AG04450 (cell line): ENCODE measurements at places on chromosomes 4 and X.

DNA sequence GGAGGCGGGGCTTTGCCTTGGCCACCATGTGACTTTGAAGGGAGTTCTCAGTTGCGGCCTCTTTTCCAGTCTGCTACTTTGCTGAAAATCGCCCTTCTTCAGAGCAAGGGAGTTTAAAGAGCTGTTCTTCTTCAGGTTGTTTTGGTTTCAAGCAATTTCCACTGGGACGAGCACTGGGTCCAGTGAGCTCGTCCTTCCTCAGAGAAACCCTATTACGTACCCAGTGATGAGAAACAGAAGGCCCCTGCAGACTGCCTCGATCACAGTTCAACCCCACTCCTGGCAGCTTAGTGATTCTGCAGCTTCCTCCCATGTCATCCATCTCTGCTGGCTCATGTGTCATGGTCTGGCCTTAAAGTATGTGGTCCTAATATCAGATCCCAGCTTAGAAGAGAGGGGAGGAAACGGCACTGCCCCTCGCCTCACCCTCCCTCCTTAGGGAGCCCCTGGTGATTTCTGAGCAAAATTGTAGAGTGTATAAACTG, 7.8 kb upstream of the FAM149A start:
- DNase-seq: no peak

DNA sequence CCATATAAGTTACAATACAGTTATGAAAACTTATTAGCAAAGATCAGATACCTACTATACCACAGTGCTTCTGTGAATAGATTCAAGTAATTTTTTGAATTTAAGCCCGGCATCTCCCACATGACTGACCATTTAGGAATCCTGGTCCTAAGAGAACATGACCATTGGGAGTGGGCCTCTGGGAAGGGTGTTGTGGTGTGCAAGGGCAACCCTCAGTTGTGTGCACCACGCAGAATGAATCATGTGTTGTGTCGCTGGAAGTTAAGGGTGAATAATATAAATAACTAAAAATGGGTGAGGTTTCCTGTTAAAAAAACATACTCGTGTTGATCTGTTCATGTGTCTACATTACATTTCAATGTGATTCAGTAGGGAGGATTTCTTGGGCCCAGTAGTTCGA, 15.5 kb downstream of the CPE start:
- no peak for DNase-seq

- DNase-seq: no peak
These were observed 76.3 kb downstream of the DCHS2 start for GRCh38 chr4:154415313-154415712.

- DNase-seq: no peak
These were observed 66.6 kb downstream of the SNX25 start for GRCh38 chr4:185276036-185276435.

DNA sequence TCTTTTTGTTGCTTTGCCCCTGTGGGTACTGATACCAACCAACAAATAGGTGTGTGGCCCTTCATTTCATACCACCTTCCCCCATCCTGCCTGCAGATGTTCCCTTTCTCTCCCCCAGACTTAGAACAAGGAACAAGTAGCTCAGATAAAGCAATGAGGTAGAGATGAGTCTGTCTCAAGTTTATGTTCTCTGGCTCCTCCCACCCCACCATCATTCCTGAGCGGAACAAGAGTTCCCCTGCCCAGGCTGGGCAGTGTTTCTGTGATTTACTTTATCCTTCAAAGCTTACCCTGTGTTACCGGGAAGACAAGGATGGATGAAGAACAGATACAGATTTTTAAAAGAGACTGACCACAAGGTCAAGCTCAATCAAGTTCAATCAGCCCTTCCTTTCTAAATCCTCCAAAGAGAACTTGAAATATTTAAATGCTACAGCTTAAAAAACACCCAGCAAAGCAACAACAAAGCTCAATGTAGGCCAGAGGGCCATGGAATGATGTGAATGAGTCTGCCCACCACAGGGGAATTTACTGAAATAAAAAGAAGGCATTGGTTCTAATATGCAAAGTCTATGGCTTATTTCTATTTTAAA, 80.1 kb upstream of the UCP1 start:
- no peak for DNase-seq
